ENCODE measurements at places on chromosomes 12 and 14.

DNA sequence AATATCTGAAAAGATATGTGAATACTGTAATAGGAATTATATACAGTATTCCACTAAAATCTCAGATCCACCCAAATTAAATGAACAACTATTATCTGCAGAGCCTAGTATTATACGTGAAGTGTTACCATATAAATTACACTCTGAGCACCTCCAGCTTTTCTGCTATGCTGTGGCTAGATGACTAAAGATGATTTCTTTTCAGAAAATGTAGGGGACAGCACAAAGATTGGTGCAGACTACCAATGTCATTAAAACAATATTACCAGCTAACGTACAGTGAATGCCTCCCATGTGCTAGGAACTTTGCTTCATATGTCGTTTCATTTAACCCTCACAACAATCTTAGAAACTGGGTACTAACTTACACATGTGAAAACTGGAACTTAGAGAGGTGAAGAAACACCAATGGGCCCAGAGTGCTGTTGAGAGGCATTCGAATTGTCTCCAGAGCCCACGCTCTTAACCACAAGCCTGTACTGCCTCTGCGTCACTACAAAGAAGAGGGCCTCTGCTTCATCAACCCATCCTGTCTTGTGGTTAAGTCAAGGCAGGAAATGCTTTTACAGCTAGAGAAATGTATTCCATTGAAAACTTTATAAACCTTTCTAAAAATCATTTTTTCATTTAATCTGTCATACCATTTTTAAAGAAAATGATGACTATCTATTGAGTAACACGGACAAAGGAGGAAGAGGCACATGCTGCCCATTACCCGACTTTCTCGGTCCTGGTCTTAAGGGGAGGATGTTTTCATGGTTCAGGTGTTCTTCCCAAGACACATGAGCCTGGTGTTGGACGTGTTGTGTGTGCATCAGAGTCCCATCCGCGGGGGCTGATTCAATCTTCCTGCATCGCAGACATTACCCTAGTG, 1.3 kb downstream of the GPR65 start:
- no peak for DNase-seq

DNA sequence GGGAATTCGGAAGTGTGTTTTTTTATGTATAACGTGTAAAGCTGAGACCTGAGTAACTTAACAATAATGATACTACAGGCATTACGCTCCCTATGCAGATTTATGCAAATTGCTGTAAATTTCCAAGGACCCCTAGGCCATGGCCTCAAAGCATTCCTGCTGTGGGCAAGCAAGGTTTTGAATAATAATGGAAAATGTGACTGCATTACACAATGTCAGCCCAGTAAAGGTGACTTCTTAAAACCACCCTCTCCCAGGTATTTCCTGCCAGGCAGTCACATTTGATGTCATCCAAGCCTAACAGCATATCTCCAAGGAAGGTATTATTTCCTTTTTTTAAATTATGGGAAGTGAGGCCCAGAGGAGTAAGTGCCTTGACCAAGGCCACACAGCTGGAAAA, 621.0 kb downstream of the BCL11B start:
- no peak for DNase-seq

GRCh38 chr12:101875162-101875561, 2.2 kb upstream of the DRAM1 start:
- DNase-seq = no peak

DNA sequence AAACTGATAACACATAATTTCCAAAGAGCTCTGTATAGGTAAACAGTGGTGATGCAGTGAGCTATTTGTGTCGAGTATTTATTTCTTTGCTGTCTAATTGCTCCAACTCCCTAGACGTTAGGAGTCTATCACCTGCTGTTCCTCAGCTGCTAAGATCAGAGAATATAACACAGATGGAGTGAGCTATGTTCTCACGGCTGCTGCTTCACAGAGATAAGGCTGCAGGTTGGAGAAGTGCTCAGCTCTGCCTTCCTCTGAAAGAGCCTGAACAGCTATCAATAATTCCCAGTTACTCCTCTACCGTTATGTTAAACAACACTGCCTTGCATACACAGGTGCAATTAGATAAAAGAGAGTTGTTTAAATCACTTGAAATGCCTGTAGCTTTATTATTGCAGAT, 103.2 kb upstream of the MDGA2 start:
- DNase-seq = no peak

- DNase-seq = peak; percentile 92
These were observed 255.9 kb downstream of the DPF3 start for GRCh38 chr14:72638021-72638420.

DNA sequence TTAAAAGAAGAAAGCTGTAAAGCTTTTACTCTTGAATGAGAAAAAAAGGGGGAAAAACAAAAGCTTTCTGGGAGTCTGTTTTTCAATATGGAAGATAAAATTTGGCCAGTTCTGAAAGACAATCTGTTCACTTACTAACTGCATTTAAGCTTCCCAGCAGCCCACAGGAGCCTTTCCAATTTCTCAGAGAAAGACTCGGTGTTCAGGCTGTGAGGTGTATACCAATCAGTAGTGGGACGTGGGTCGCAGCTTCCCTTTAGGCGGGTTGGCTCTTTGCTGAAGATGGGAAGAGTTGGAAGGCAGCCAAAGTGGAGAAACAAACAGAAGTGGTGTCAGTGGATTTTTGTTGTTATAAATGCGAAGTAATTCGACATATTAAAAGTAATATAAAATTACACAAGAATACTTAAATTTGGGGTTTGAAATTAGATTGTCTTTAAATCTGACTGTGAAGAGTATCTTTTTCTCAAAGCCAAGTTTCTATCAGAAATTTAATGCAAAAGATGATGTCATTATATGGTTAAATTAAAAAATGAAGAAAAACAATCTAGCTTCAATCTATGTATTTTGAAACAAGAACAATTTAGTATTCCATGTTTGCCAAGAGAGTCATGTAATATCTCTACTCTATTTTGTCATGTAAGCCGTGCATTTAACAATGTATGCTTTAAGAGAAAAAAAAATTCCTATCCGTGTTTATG, 590.2 kb upstream of the ATXN7L3B start:
- DNase-seq = no peak

GRCh38 chr14:71245659-71246361, 338.6 kb downstream of the PCNX1 start:
- no peak for DNase-seq

GRCh38 chr14:64416348-64416932, 28.3 kb downstream of the MTHFD1 start:
- no peak for DNase-seq

DNA sequence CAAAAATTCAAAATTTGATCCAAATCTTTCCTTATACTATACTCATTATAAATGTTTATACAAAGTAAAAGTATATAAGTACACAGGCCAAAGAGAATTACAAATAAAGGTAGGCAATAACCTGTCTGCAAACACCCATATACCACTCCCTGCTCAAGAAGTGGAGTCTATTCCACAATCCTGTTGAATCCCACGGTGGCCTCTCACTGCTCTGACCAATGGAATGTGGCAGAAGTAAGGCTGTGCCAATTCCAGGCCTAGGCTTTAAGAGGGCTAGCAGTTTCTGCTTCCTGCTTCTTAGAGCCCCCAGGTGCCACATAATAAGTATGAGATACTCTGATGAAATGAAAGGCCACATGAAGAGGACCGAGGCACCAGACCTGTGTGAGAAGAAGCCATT, 79.8 kb upstream of the CFL2 start:
- DNase-seq = no peak

DNA sequence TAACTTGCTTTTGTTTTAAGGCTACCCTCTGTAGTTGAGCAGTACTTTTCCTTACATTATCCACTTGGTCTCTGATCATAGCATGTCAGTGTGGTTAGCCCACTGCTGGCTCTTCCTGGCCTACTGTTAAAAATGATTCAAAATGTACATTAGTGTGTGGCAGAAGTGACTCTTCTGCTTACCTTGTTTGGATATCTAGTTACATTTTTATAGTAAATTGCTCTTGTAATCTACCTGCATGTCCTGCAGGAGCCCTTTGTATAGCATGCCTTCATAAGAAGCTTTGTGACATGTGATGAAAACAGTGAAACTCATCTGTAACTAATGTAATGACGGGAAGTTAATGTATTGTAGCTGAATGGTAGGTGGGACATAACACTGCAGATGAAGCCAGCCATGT, 8.1 kb downstream of the SPATS2 start:
- DNase-seq = no peak

- DNase-seq = peak; percentile 4
These were observed 27.2 kb downstream of the RNFT2 start for GRCh38 chr12:116765271-116765670.

DNA sequence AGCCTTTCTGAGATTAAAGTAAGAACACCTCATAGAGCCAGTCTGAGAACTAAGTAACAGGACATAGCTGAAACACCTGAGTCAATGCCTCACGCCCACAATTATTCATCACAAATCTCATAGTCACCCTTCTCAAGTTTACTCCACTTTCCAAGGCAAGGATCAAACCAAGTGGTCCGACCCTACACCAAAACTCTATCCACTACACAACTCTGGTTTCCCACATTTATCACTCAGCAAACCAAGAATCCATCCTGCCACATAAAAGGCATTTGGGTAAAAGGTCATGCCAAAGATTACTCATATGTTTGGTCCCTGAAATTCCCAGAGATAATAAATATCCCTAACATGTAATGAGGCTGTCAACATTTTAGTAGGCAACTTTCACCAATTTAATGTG, 144.1 kb downstream of the RPAP3 start:
- peak; percentile 9 for DNase-seq

GRCh38 chr14:80385336-80385735, 174.0 kb upstream of the DIO2 start:
- DNase-seq = no peak

GRCh38 chr12:72207486-72208409, 64.4 kb upstream of the TRHDE start:
- DNase-seq = no peak

GRCh38 chr12:110281549-110282299, 677 bp downstream of the ATP2A2 start:
- peak; percentile 65 for DNase-seq

- no peak for DNase-seq
These were observed 11.2 kb downstream of the C2CD5 start for GRCh38 chr12:22533155-22533554.

Data from mesenchymal stem cell (in vitro differentiated cells and primary cell).